ENCODE measurements at places on chromosomes 3 and 15.

DNA sequence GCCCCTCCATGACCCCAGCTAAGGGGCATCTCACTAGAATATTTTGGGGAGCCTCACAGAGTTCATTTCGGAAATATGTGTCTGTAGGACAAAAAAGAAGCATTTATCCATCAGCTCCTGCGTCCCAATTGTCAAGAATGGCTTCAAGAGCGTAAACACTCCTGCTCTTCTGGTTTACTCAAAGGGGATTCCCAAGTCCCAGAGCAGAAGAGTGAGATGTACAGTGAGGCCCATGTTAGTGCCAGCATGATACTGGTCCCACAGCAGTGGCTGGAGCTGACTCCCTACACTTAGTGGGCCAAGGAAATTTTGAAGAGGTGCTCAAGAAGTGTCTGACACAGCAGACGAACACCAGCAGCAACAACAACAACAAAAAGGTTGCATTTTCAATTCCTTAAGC, 34.9 kb upstream of the ARL8B start:
- DNase-seq, result no peak

- DNase-seq, result no peak
These were observed 44.8 kb downstream of the PLD1 start for GRCh38 chr3:171765511-171765887.

GRCh38 chr3:157159037-157159761, 748 bp downstream of the CCNL1 start:
- peak; percentile 80 for DNase-seq

DNA sequence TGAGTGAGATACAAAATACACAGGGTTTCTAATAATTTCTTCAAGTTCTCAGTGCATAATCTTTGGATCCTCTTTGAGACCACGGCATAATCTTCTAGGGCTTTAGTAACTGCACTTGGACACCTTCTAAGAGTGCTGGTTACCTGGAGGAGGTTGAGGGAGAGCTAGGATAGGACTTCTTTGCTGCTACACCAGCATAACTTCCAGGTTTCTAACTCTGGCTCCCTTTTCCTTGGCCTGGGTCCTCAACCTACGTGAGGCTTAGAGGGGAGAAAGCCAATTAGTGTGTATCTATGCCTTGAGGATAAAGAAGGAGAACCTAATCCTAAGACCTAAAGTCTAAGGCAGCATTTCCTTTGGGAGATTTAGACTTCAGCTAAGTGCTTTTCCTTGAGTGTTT, 184.8 kb downstream of the LSAMP start:
- DNase-seq, result no peak

GRCh38 chr3:195549931-195550519, 6.9 kb upstream of the PPP1R2 start:
- peak; percentile 68 for DNase-seq

DNA sequence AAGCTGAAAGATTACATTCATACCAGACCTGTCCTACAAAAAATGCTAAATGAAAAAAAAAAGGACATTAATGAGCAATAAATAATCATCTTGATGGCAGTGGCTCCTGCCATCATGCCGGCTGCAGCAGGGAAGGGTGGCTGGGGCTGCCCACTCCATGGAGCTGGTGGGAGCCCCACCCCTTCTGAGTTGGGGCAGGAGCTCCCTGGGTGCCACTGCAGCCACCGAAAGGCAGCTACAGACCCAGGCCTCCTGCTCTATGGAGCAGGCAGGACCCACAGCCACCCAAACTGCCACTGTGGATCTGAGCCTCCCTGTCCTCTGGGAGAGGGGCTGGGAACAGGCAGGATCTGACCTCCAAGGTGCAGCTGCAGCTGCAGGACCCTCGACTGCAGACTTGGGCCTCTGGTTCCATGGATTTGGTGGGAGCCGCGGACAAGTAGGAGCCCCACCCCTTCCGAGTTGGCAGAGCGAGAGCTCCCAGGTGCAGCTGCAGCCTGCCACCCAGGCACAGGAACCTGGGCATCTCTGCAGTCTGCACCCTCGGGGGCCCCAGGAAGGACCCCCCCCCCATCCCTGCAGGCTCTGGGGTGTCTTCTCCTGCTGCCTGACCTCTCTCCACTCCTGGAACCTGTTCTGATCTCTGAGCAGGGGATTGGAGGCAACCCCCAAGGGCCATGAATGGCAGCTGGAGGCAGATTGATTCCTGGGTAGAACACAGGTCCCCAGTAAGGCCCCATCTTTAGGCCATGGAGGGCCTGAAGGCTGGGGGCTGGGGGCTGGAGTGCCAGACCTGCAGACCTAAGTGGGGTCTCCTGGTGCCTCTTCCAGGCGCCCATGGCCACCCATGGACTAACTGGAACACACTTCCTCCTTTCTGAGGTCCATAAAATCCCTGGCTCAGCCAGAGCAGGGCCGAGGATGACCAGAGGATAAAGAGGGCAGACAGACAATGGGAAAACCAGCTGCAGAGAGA, 70.4 kb upstream of the TTC14 start:
- peak; percentile 0 for DNase-seq

DNA sequence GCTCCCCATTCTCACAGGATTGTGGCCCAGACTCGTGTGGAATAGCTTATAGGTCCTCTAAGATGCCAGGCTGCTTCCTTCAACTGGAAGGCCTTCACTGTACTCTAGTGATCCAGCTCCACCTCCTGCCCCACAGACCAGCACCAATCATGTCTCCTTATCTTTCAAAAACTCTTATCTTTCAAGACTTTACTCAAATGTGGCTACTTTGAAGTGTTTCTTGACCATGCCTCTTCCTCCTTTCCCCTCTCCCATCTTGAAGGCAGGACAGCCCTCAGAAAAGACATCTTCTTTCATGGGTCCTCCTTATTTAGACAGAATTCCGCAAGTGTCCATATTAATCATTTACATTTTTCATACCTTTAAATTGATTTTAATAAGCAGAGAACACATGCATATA, 142.3 kb downstream of the CHST2 start:
- no peak for DNase-seq

GRCh38 chr3:133387341-133387740, 12.5 kb upstream of the BFSP2 start:
- DNase-seq, result no peak

GRCh38 chr15:85289677-85290365, 90.6 kb upstream of the AKAP13 start:
- DNase-seq, result no peak

DNA sequence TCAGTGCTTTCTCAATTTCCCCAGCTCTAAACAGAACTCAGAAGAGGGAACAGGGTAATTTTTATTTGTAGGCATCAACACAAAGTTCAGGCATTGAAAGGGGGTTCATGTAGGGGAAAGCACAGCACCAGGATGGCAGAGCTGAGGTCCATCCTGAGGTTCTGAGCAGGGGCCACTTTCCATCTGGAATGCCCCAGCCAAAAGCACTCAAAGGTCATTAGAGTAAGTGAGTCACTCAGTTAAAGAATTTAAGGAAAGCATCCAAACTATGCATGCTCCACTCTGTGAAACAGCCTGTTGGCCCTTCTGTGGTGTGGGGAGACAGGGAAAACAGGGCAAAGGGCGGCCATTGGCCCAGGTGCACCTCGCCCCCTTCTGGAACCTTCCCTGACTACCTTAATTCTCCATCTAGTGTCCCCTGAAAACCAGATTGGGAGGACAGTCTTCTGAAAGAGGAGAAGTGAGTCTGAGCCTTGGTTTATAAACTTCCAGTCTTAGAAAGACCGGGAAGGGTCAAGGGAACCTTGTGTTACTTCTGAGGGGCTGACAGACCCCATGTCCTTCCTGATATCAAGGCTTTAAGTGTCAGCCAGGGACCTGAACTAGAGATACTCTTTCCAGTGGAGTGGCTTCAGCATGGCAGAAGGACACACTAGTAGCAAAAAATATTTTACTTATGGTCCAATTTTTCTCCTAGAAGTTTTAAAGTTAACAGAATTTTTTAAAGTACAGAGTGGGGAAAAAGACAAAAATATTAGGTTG, 133.3 kb downstream of the MYLK start:
- DNase-seq, result no peak

- no peak for DNase-seq
These were observed 7.4 kb upstream of the MBNL1 start for GRCh38 chr3:152261329-152261728.

GRCh38 chr3:61858054-61858453, 296.7 kb downstream of the PTPRG start:
- no peak for DNase-seq

GRCh38 chr3:169980055-169980454, 13.4 kb downstream of the SEC62 start:
- no peak for DNase-seq

GRCh38 chr3:140343211-140344081, 334.4 kb upstream of the TRIM42 start:
- no peak for DNase-seq

DNA sequence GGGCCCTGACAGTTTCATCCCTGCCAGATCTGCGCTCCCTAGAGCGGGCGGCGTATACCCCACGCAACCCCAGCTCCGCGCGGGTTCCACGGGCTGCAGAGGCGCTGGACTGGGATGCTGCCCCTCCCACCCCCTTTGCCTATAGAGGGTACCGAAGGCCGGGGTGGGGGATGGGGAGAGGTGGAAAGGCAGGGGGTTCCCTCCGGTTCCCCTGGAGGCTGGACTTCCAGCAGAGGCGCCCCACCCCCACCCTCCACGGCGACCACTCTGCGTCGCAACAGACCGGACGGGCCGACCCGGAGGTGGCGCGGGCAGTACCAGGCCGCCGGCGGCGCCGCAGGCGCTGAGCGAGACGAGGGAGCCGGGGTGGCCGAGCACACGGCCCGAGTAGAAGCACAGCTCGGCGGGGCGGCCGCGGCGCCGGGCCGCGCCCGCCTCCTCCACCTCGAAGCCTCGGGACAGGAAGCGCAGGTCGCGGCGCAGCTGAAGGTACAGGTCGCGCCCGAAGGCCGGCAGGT, 995 bp downstream of the ADAMTS17 start:
- peak; percentile 33 for DNase-seq

DNA sequence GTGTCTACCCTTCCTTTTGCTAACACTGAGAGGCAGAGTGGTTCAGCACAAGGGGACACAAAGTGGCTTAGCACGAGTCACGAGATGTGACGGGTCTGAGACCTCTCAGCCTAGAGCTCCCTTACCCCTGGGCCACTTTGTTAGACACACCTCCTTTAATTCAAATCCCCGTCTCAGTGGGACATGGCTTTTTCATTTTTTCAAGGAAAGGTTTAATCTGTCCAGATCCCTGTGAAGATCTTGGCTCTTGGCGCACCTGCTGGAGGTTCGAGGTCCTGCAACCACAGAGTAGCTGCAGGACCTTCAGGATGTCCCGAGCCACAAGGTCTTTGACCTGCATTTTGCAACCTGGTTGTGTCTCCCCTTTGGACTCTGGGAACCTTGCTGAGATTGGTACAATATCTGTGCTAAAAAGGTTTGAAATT, 52.0 kb downstream of the LPP start:
- no peak for DNase-seq

DNA sequence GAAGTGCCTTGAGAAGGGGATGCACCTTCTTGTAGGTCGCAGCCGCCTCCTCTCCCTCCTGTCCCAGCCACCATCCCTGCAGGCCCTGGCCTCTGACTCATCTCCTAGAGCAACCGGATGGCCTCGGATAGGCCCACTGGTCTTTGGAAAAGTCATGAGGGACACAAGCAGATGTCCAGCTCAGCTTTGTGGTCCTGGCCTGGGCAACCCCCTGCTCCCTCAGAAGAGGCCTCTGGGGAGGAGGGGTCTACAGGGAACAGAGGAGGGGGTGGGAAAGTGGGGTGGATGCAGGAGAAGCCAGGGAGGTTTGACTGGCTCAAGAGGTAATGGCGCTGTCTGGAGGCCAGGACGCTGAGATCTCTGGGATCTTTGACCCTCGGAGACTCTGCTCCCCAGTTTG, 259.2 kb upstream of the TLE3 start:
- DNase-seq, result no peak

DNA sequence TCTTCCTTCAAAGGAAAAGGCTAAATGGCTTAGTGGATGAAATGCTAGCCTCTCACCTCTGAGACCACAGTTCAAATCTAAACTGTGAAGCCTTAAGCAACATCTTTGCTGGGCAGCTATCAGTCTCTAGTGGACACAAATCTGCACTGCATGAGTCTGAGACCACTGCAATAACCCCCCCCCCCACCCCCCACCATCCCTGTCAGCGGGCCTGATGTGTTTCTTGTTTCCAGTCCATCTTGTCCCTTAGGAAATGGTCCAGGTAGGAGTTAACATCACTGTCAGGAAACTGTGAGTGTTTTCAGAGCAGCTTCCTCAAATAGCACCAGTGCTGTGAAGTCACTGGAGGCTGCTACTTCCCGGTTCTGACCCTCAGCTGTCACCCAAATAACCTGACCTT, 140.6 kb upstream of the TMCO5A start:
- DNase-seq, result no peak

- DNase-seq, result no peak
These were observed 234.5 kb downstream of the SATB1 start for GRCh38 chr3:18190646-18191045.

- no peak for DNase-seq
These were observed 271.1 kb downstream of the DIPK2A start for GRCh38 chr3:144242747-144243146.

DNA sequence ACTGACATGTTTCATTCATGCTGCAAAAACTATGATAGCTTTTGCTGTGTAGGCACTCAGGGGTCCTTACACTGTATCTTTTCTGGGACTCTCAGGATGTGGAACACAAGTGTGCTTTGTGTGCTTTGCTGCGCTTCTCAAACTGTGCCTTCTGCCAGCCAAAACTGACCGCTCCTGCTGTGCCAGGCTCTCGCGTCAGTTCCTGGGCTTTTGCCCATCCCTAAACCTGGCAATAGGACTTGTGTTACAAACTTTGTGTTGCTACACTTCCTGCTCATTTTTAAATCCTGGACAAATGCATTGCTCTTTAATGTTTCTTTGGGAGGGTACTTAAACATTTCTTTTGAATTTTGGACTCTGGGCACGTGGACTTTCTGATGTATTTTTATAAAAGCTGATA, 60.3 kb downstream of the DIPK2A start:
- no peak for DNase-seq

- no peak for DNase-seq
These were observed 53.4 kb upstream of the SEC13 start for GRCh38 chr3:10374311-10374710.

GRCh38 chr3:167051421-167051820, 328.7 kb downstream of the ZBBX start:
- no peak for DNase-seq

DNA sequence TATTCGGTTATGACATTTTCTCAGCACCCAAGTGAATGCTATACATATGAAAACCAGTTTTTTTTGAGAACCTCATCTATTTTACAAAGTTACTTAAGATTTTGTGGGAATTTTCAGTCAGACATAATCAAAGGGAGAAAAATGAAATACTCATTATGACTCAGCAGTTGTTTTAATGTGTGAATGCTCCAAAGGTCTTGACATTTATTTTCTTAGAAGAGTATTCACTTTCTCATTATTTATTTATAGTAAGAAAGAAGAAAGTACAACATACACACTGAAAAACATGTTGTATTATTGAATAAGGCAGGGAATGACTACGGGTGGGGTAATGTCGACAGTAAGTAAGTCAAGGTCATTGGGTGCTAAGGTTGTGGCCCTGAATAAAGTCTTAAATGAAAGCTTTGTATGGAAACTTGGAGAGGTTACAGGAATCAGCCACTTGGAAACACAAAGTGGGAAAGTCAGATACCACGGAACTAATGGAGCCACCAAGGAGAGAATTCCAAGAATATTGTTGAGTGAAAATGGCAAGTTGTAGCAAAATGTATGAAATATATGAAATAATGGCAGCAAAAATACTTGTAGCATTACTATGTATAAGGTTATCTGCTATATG, 844.5 kb downstream of the TBL1XR1 start:
- no peak for DNase-seq
